CD4-positive, alpha-beta T cell treated with Interleukin-6 for 4 hours (primary cell): ENCODE measurements at places on chromosomes 16 and 17.

DNA sequence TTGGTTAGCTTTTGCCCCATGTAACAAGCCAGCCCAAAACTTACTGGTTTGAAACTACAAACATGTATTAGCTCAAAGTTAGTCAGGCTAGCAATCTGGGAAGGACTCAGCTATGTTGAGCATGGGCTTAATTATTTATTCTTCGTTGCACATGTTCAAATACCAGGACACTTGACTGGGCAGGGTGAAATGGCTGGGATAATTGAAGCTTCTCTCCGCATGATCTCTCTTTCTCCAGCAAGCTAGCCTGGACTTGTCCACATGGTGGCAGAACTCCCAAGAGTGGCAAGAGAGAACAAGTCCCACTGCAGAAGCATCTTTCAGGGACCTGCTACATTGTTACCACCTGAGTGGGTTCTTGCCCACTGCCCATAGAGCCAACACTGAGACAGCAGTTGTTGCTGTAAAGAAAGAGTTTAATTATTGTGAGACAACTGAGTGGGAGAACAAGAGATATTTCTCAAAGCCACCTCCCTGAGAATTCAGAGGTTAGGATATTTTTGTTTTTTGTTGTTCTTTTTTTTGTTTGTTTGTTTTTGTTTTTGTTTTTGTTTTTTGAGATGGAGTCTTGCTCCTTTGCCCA is 16.8 kb upstream of the ATF7IP2 start:
- DNase-seq: no peak

- no peak for DNase-seq
Observed at GRCh38 chr16:83269048-83269447, 538.7 kb upstream of the HSBP1 start.

DNA sequence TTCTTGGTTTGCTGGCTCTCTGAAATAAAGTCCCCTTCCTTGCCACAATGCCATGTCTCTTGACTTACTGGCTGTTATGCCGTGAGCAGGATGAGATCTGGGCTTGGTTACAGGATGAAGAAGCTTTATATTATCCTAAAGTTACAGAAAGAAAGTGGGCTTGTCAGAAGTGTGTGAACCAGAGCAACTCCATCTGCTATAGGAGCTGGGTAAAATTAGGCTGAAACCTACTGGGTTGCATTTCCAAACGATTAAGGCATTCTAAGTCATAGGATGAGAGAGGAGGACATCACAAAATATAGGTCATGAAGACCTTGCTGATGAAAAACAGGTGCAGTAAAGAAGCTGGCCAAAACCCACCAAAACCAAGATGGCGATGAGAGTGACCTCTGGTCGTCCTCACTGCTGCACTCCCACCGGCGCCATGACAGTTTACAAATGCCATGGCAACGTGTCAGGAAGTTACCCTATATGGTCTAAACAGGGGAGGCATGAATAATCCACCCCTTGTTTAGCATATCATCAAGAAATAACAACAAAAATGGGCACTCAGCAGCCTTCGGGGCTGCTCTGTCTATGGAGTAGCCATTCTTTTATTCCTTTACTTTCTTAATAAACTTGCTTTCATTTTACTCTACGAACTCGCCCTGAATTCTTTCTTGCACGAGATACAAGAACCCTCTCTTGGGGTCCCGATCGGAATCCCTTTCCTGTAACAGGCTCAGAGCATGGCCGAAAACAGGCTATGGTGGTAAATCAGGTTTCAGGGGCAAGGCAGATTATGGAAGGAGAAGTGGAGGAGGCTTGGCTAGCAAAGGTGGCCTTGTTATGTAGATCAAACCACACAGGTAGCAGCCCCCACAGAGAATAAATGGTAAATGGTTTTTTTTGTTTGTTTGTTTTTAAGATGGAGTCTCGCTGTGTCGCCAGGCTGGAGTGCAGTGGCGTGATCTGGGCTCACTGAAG is 81.3 kb upstream of the C16orf82 start:
- no peak for DNase-seq

- no peak for DNase-seq
Observed at GRCh38 chr16:22684574-22685458, 129.1 kb upstream of the HS3ST2 start.

GRCh38 chr17:78623541-78623940 is 46.3 kb upstream of the DNAH17 start:
- DNase-seq: no peak

DNA sequence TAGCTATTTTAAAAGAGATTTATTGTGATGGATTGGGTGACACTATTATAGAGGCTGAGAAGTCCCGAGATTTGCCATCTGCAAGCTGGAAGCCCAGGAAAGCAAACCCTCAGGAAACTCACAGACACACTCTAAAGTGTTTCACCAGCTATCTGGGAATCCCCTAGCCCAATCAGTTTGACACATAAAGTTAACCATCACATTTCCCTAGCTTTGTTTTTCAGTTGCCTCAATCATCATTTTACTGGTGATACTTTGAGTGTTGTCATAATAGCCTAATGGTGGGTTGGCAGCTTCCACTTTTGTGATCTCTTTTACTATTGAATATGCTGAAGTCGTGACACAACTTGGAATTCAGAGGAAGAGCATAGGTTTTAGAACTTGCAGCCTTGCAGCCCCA is 1.8 kb downstream of the SGF29 start:
- DNase-seq: no peak

- no peak for DNase-seq
Observed at GRCh38 chr17:65572581-65573281, 11.3 kb upstream of the AXIN2 start.

DNA sequence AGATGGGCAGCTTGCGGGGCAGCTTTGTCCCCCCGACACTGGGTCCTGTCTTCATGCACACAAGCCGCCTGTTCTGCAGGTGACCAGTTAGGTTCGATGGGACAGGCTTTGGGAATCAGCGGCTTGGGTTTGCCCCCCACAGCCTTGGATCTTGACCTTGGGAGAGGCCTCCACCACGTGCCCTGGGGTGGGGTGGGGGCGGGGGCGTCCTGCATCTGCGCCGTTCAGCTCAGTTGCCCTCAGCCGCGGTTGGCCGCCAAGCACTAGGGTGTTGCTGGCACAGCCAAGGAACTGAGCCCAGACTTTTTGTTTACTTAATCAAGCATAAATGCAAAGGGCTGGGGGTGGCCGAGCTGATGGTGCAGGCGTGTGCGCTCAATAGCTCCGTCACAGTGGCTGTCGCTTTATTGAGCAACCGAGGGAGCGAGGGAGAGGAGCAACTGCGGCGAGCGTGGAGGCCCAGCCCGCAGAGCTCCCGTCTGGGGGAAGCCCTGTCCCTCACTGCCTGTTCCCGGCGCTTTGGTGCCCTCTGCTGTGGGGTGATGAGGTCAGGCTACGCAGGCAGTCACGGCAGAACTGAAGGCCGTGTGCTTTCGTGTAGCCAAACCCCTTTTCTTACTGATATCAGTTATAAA is 33.9 kb downstream of the JPH3 start:
- DNase-seq: peak; percentile 88

- DNase-seq: no peak
Observed at GRCh38 chr17:73640691-73641090, 3.6 kb downstream of the SDK2 start.

- DNase-seq: no peak
Observed at GRCh38 chr16:52825892-52826291, 226.8 kb downstream of the CHD9NB start.

- DNase-seq: no peak
Observed at GRCh38 chr16:57704905-57705852, 10.6 kb downstream of the DRC7 start.

GRCh38 chr17:37312137-37312923 is 63.5 kb upstream of the C17orf78 start:
- no peak for DNase-seq

DNA sequence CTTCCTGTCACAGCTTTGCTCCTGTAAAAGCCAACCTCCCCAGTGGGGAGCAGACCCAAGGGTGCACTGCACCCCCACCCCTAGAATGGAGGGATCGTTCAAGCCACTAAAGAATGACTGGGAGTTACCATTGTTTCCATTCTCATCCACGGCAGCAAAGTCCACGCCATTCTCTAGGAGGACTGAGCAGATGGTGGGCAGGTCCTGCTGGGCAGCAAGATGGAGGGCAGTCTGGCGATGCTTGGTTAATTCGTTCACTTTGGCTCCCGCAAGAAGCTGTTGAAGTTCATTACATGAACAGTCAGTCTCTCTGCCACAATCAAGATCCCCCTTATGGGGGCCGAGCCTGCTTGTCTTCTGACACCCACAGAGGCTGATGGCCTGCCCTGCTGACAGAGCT is 30.8 kb downstream of the CYB5D2 start:
- DNase-seq: no peak

DNA sequence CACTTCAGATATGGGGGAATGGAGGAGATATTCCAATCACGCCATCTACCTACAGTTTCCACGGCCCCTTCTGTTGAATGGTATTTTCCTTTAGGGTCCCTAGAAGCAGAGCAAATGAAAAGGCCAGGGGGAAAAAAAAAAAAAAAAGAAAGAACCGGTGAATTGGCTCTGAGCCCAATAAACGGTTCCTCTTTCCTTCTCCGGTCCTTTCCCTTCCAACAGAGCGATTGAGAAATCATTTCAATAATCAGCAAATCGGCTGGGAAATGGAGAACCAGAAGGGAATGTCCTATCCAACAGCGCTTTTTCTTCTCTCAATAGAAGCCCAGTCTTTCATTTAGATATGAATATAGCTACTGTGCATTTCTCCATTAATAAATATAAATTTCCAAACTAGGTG is 26.8 kb upstream of the HOXB13 start:
- no peak for DNase-seq
